Renal pelvis (tissue), 12 donors: ENCODE measurements at places on chromosomes 16 and 17.
A peak's percentile ranks its signal among the peaks of the same experiment; 100 is the strongest.

GRCh38 chr16:31350275-31351005, 4.5 kb upstream of the ITGAX start:
- no peak for DNase-seq

GRCh38 chr16:8867216-8867931, 1.4 kb downstream of the CARHSP1 start:
- no peak for DNase-seq

- no peak for DNase-seq
These were observed 465.4 kb upstream of the C16orf82 start for GRCh38 chr16:26601335-26601734.

GRCh38 chr16:67249178-67250044, 632 bp downstream of the SLC9A5 start:
- no peak for DNase-seq

- no peak for DNase-seq
These were observed 103.9 kb upstream of the CHMP6 start for GRCh38 chr17:80887639-80888175.

DNA sequence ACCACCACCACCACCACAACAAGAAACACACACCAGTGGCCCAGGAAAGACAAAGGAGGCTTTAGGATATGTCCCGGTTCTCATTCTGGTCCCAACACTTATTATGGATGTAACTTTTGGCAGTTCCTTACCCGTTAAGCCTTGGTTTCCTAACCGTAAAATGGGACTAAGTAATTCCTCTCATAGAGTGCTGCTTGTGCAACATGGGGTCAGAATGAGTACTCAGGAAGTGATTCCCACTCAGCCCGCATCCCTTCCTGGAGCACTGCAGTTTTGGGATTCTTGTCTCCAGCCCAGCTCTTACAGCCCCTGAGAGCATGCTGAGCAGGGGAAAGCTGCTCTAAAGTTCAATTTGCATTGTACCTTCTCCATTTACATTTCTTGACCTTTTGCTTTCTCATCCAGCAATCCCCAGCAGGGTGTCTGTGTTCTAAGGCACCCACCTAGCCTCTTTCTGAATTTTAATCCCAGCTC, 262.6 kb downstream of the PRKCA start:
- no peak for DNase-seq

DNA sequence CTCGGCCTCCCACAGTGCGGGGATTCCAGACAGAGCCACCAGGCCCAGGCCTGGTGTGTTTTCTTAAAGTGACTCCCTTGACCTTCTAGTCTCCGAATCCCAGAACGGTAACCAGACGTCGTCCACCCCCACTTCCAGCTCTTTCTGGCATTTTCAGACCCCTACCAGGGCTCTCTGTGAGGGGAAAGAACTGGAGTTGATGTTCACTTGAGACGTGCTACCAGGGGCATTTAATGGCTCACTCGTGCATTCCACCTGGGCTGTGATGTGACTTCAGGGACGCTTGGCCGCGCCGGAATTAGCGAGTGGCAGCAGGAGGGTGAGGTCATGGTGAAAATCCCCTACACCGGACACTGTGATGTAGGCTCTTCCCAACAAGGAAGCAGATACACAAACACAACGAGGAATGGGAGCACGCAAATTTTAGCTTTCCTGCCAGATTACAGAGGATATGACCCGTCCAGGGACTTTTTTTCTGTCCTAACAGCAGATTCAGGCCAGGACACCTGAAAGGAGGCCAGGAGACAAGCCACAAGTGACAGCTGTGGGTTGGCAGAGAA, 1.1 kb upstream of the GNA13 start:
- peak; percentile 69 for DNase-seq

DNA sequence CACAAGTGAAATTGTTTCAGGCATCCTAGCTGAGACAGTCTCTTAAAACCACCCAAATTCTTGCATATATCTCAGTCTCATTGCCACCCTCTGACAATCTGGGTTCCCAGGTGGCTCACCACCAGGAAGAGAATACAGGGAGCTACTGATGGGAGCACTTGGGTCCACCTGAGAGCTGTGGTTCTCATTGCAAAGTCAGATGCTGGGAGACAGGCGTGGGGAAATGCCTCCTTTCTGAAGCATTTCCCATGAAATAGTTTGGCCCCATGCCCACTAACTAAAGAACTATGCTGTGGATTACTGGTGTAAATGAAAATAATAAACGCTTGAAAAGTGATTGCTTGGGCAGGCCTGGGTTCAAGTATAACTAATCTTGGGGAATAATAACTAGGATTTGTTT, 70.3 kb downstream of the CMC2 start:
- DNase-seq = no peak

DNA sequence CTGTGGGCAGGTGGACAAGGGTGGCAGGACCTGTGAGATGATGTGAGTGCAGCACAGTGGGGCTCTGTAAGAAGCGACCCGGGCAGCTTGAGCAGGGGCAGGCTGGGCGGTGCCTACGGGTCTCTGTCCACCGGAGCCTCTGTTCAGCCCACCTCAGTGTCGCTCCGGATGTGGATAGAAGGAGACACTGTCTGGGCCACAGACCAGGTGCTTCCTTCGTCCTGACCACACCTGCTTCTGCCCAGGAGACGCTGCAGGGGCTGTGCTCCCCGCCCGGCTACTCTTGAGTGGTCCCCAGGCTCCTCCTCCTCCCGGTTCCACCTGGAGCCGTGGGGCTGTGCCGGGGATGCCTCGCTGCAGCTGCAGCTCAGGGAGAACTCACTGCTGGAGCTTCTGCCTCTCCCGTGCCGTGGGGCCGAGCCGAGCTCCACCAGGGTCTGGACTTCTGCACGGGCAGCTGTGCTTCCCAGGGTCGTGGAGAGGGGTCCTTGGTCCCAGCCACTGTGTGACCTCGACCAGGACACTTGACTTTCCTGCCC, 21.5 kb downstream of the METRNL start:
- DNase-seq = no peak

- peak; percentile 49 for DNase-seq
These were observed 448 bp downstream of the STAT5B start for GRCh38 chr17:42275527-42276358.

GRCh38 chr17:28196636-28197035, 122.4 kb upstream of the TMEM97 start:
- no peak for DNase-seq

GRCh38 chr17:68737761-68738443, 136.7 kb upstream of the FAM20A start:
- peak; percentile 12 for DNase-seq

DNA sequence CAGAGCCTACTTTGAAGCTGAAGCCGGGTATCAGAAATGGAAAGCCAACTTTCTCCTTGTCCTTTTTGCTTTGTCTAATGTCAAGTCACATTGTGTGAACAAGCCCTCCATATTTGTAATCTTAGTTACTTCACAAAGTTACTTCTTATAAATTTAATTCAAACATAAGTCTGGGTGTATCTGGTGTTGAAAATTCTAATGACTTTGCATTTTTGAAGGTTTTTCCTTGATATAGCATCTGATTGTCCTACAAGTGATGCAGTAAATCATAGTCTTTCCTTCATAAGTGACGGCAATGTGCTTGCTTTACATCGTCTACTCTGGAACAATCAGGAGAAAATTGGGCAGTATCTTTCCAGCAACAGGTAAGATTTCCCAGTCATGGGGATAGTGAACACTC, 36.9 kb downstream of the OMG start:
- no peak for DNase-seq

DNA sequence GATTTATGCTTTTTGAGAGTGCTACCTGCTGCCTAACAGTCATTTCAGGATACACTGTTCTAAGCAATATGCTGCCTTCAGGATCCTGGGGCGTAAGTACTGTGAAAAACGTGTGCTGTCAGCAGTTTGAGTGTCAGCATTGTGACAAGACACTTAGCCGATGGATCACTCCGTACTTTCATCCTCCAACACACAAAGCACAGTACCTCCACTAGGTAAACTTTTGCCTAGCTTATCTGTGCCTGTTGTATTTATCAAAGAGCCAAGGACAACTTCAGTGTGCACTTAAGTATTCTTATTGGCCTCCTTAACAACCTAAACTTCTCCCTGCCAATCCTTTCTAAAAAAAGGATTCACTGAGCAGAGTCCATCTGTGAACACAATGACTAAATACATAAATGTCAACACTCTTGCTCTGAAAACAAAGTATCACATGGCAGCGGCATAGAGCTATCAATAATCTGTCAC, 33.8 kb upstream of the PHLPP2 start:
- DNase-seq = no peak

DNA sequence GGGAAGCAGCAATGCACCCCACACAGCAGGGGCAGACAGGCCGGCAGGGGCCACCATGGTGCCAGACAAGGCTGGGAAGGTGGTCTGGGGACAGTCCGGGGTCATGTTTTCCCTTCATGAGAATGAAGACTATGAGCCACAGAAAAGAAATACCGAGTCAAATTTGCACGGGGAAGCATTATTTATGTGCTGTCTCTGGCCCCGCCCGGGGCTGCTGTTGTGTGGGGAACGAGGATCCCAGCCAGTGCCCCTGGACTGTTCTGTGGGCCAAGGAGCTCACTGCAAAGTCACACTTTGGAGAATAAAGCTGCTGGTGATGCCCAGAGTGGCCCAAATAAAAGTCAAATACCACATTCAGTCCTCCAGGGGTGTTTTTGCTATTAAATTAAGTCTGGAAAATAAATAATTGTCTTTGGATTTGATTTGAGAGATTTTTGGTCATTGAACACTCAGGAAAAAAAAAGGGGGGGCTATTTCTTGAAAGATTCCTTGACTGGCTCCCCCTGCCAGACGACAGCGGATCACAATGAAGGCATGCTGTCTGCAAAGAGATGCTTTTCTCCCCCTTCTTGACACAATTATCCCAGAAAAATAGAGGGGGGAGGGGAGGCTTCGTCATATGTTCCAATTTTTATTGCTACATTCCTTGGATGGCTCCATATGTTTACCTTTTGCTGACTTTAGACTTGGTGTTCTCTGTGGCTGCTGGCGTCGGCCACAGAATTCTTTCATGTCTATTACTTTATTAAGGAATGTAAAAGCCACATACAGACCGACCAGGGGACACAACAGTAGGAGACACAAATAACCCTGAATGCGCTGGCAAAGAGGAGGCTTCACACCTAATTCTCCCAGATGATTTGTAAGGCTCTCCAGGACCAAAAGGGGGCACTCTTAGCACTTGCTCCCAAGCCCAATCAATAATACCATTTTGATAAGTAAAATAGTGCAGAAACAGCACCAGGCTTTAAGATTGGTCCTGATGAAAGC, 27.1 kb upstream of the ANKFN1 start:
- DNase-seq = no peak

GRCh38 chr16:79393564-79393963, 207.0 kb downstream of the MAF start:
- DNase-seq = no peak

- no peak for DNase-seq
These were observed 510 bp downstream of the CRISPLD2 start for GRCh38 chr16:84820305-84820684.

GRCh38 chr16:89924297-89924924, 1.3 kb downstream of the TUBB3 start:
- DNase-seq = peak; percentile 64

DNA sequence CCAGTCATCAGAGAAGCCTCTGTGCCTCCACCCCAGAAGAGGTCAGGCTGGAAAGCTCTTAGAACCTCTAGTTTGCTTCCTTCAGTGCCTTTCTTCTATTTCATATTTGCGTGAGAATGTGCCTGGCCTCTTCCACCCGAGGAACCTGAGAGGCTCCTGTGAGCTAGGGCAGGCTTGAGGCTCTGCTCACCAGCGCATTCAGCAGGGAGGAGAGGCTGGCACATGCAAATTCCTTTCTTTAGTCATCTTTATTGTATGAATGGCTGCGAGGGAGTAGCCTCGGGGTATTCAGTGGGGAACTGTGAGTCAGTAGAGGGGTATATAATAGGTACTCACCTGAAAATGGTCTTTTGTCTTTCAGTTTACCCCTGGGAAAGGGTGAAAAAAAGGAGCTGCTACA, 268.3 kb downstream of the ABCC12 start:
- DNase-seq = no peak

DNA sequence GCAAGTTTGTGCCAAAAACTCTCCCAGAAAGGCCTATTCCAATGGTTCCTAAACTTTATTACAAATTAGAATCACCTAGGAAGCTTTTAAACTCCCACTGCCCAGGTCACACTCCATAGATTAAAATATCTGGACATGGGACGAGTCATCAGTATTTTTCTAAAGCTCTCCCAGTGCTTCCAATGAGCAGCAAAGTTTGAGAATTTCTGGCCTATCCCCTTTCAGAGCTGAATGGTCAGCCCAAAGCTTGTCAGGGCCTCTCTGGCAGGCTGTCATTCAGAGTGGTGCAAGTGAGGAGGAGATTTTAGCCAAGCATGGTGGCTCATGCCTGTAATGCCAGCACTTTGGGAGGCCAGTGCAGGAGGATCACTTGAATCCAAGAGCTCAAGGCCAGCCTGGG, 2.4 kb downstream of the BCL6B start:
- no peak for DNase-seq

GRCh38 chr16:75477680-75478473, 13.4 kb upstream of the TMEM170A start:
- DNase-seq = no peak

DNA sequence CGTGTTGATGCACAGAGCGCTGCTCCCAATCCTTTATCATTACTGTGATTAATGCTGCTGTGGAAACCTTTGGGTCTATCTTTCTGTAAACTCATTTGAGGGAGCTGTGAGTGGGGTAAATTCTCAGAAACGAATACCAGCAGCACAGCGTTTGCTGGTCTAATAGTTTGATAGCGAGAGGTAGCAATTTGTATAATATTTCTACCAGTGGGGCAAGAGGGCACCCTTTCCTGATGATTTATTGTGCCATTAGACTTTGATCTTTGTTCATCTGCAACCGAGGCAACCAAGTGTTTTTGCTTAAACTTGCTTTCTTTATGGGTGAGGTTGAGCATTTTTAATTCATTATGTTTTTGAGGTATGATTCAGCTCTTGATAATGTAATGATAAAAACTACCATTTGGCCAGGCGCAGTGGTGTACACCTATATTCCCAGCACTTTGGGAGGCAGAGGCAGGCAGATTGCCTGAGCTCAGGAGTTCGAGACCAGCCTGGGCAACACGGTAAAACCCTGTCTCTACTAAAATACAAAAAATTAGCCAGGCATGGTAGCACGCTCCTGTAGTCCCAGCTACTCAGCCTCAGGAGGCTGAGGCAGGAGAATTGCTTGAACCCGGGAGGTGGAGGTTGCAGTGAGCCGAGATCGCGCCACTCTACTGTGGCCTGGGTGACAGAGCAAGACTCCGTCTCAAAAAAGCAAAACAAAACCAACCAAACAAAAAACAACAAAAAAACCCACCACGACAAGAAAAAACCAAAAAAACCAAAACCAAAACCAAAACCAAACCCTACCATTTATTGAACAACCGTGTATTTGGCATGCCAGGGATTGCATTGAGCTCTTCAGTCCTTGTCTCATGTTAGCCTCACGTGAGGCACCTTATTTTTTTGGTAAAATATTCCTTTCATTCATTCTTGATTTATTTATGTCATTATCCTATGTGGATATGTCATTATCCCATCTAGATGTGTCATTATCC, 81.5 kb downstream of the PLCG2 start:
- DNase-seq = no peak

- no peak for DNase-seq
These were observed 26.1 kb downstream of the TEX2 start for GRCh38 chr17:64236827-64237403.

GRCh38 chr17:18038149-18038850, 668 bp downstream of the ATPAF2 start:
- peak; percentile 1 for DNase-seq
